Naive thymus-derived CD4-positive, alpha-beta T cell (primary cell): ENCODE measurements at places on chromosomes 16 and 17. TPM values are rescaled to one million over a fixed set of nuclear protein-coding genes. Genes with fewer than 3 reads are reported as not detected.
A peak's percentile ranks its signal among the peaks of the same experiment; 100 is the strongest.

Gene CIAO2B
- total RNA-seq = 58.5 TPM

Gene TEKT1
- total RNA-seq = not detected

DNA sequence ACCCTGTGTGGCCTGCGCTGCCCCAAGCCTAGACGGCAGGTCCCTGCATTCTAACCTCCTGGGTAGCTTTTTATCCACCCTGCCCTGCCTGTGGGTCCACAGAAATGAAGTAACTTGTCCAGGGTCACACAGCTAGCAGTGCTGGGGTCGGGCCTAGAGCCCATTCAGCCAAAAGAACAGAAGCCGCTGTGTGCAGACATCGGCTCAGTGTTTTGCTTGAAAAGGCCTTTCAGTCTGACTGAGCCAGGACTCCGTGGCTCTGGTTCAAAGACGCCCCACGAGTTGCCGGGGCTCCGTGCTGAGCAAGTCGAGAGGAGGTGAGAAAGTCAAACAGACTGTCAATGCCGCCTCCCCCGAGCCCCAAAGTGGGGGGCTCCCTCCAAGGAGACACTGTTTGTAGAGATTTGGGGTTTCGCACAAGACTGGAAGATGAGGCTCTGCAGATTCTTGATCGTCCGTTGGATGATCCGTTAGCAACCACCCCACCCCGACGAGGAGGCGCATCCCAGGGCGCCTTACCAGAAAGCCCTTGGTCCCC is 226.2 kb downstream of the NTN1 start:
- no peak for DNase-seq

- DNase-seq = no peak
Measured at GRCh38 chr17:32551186-32551955, 64.6 kb downstream of the CDK5R1 start.

GRCh38 chr17:16286947-16287562 is 66.2 kb downstream of the CENPV start:
- DNase-seq = no peak

DNA sequence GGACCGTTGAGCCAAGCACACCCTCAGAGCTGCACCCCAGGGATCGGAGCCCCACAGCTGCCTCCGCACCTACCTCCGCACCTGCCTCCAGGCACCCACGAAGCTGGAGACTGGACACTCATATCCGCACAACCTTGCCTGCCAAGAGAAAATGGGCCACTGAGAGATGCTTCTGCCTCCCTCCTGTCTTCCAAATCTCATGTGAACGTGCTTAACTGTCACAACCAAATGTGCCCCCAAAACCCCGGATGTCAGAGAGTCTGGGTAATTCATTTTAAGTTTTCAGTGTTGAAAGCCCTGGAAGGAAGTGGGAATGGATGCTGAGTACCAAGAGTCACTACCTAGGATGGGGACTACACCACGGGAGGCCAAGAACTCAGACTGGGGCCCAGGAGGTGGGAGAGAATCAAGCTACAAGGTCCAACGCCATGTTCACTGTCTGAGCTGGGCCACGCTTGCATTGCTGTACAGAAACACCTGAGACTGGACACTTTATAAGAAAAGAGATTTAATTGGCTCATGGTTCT is 49.5 kb upstream of the MEAK7 start:
- peak; percentile 54 for DNase-seq

GRCh38 chr16:1709356-1709755 is 3.4 kb downstream of the MAPK8IP3 start:
- no peak for DNase-seq

- DNase-seq = peak; percentile 32
Measured at GRCh38 chr16:31455601-31456314, 3.5 kb upstream of the ARMC5 start.

DNA sequence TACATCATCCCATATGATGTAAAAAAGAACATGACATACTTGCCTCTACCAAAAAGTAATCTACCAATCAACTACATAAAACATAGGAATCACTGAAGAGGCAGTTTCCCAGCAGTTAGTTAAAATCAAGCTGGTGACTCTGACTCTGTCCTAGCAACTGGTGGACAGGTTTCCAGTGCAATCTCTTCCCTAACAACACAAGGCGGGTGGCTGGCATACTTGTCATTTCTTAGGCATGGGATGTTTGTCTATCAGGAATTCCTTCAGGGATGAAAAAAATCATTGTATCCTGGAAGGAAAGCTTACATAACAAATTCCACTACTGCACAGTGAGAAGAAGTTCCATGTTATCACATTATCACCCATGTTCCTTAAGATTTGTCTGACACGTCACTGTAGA is 50.9 kb downstream of the HELZ start:
- no peak for DNase-seq

GRCh38 chr17:72717676-72718075 is 374.8 kb downstream of the SLC39A11 start:
- DNase-seq = no peak

Gene MSI2
- total RNA-seq = 150 TPM

GRCh38 chr17:72143245-72143644 is 22.4 kb downstream of the SOX9 start:
- DNase-seq = no peak

Gene RNPS1
- total RNA-seq = 221 TPM

Gene ULK2
- total RNA-seq = 10.9 TPM

DNA sequence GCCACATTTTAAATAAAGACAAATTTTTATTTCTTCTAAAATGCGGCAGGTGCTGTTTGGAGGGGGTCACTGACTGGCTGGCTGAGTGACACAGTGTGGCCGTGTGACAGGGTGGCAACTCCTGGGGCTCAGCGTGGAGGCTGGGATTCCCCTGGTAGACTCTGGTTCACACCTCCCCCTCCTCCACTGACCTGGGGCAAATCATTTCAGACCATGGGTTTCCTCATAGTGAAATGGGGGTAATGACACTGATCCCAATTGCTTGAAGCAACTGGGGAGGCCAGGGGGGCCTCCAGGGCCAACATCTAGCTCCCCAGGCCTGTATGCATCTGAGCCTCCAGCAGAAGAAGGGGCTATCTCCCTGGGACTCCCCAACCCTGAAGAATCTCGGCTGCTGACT is 6.6 kb downstream of the HSD11B2 start:
- no peak for DNase-seq

Gene SMIM22
- total RNA-seq = not detected

Gene WDR45B
- total RNA-seq = 44.2 and 44.9 TPM in 2 replicates

- DNase-seq = no peak
Measured at GRCh38 chr17:43721537-43722268, 36.9 kb downstream of the SOST start.

Gene IRX5
- total RNA-seq = 0.18 and 0.36 TPM in 2 replicates

DNA sequence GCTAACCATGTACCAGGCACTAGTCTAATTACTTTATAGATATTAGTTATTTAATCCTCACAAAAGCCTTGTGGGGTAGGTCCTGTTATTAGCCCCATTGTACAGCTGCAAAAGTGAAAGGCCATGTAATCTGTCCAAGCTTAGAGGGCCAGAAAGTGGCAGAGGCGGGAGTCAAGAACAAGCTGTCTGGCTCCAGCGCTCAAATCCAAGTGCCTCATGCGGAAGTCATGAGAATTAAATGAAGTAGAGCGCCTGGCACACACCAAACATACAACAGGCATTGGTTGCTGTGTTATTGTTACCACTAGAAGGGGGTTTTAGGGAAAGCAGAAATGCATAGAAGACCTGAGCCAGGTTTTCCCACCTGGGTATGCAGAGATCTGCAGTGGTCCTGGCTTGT is 1.2 kb downstream of the AQP8 start:
- DNase-seq = no peak

DNA sequence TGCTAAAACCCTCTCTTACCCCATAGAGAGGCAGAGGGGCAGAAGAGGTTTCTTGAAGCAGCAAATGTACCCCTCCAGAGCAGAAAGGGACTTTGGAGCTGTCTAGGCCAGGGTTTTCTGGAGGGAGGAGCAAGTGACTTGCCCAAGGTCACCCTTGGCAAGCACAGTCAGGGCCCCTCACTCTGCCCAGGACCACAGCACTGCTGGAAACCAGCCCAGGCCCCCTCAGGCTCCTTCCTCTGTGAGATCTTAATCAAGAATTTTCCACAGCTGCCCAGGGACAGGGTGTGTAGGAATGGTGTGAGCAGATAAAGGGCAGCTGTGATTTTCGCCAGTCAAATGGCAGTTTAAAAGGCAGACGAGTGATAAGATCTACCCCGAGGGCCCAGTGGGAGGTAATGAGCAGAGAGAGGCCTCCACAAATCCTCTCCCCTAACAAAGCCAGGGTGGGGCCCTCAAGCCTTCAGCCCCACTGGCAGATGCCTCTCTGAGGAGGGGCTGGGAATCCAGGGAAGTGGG is 3.9 kb upstream of the SLC12A3 start:
- DNase-seq = no peak
